ENCODE measurements at places on chromosomes 3 and 15.

DNA sequence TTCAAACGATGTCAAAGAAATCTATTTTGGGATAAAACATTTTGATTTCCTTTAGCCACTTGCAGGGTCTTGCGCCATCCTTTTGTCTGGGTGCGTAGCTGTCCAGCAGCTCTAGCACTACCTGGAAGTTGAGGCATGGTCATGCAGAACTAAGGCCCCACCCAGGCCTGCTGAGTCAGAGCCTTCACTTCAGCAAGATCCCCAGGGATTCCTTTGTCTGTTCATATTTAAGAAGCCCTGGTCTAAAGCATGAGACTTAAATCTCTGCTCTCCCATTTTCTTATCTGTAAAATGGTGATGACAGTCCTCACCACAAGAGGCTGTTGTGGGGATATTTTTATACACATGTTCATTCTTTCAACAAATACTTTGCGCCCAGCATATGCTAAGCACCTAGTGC lies 99.0 kb upstream of the CTDSPL start:
- no peak for DNase-seq

GRCh38 chr3:36823806-36824205 lies 59.5 kb upstream of the DCLK3 start:
- no peak for DNase-seq

DNA sequence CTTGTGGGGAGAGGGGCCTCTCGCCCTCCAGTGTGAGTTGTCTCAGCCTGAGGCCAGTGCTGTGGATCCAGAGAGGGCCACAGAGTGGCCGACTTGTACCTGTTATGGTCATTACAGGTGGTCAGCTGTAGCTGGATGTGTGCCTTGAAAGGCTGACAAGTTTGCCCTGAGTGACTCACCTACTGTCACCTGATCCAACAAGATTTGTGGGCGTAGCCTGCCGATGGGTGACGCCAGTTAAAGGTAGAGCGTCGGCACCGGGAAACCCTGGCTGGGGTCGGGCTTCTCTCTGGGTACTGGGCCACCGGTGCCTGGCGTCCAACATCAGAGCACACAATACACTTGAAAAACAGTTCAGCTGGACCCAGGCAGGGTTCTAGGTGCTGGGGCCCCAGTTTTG lies 2.8 kb upstream of the ISG20 start:
- DNase-seq, result peak; percentile 74

DNA sequence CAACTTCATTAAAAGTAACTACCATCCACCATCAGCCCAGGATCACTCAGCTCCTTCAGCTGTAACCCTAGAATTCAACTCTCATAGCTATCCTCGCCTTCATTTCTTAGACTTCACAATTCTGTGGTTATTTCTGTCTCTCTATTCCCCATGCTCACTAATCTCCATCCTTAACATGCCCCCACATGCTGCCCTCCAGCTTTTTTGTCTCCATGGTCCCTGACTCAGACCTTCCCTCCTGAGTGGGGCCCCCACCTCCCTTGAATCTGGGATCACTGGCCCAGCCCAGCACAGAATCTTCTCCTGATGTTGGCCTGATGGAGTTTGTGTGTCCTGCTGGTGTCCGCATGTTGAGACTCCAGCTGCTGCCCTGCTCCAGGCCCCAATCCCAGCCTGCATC lies 41.7 kb downstream of the CHST14 start:
- DNase-seq, result no peak

GRCh38 chr3:42339321-42339720 lies 71.1 kb downstream of the LYZL4 start:
- DNase-seq, result no peak

DNA sequence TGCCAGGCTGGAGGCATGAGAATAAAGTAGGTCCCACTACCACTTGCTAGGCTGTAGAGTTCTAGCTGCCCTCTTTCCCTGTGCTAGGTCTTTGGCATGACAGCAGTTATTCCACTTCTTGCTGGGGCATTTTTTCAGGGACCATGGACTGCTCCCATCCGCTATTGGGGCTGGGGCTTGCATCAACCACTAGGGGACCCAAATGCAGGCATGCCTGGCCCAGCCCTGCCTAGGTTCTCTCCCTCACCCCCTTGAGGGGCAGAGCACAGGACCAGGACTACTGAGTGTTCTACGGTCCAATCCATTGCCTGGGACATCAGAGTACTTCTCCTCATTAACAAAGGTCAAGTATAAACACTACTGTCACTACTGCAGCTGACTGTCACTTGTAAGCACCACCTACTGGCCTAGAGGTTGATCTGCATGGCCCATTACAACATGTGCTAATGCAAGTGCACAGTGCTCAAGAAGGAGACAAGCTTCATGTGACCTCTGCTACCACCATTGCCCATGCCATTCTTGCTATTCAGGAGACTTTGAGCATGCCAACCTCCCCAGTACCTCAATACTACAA lies 270.5 kb downstream of the MBNL1 start:
- DNase-seq, result no peak

DNA sequence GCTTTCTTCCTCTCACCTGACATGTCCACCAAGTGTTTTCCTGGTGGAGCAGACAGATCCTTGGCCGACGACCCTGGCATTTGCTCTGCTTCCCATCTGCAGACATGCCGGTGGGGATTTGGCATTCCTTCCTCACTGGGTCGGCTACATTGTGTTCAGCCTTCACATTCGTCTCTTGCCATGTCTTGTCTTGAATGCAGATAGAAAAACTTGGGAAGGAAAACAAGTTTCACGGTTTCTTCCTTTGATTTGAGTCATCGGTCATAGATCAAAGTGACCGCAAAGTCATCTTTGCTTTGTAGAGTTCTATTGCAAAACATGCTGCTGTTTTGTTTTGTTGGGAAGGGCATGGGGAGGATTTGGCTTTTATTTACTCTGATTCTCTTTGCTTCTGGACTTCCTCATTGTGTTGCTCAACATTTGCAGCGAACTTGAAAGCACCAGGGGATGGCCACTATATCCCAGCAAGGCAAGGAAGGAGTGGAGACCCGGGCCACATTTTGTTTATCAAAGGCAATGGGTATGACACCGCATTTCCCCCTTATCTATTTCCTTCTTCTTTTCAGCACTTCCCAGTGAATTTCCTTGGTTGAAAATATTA lies 321.3 kb downstream of the CACNA2D3 start:
- no peak for DNase-seq

- no peak for DNase-seq
Observed at GRCh38 chr3:37982331-37982730, 8.3 kb upstream of the VILL start.

GRCh38 chr3:194755671-194756459 lies 70.2 kb downstream of the FAM43A start:
- DNase-seq, result no peak

DNA sequence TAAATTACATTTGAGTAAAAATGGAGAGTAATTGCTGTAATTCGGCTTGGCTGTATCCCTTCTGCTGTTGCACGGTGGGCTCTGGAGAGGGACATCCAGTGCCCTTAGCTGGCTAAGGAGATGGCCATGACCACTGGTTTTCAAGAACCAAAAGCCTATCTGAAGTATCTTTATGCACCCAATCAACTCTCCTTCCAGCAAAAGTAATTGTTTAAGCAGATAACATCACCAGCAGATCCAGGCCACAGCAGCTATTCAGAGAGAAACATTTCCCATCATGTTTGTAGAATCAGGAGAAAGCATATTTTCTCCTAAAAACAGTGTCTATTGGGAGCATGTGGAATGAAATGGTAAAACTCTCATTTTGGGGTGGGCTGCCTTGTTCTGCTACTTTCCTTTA lies 514.5 kb upstream of the RGMA start:
- DNase-seq, result no peak

DNA sequence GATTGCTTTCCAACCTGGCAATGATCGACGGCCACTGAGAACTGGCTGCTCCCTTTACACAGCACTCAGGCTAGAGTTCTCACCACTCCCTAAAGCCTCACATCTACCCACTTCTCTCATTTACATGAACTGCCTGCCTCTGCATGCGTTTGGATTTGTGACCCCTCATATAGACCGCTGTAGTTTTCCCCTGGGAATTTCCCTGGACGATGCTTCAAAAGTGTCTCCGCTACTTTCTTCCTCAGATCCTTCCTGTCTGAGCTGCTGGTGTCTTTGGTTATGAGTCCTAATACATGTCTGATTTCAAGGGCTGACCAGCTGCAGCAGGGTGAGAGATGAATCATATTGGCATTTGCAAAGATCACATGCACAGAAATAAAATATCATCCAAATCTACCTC lies 116.7 kb upstream of the ETV5 start:
- no peak for DNase-seq

GRCh38 chr3:5248822-5249221 lies 61.3 kb downstream of the EDEM1 start:
- DNase-seq, result no peak

DNA sequence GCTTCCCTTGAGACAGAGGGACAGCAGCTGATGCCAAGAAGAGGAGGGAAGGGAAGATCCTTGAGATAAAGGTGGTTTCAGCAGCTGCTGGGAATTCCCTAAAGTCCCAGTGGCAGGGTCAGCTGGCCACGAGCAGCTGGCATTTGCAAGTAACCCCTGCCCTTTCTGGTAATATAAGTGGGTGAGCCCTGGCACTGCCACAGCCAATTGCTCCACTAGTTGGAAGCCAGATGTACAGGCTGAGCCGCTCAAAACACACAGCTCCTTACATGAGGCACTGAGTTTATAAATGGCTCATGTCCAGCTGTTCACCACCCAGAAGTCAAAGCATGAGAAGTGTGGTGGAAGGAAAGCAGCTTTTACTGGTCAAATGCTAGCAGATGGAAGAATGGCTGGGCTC lies 35.4 kb downstream of the PRR20G start:
- no peak for DNase-seq

DNA sequence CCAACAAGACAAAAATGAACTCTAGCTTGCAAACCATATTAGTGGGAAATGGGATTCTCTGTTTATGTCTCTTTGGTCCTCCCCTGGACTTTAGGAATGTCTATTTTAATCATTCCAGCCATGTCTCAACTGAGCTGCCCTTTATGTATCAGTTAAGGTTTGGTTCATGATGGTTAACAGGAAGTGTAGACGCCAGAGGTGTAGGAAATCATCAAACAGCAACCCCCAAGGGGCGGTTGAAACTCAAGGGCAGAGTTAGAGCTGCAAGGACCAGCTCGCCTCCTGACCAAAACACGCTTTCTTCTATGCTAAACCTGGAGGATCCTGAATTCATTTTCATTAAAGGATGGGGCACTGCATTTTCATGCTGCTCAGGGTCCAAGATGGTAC lies 53.7 kb upstream of the HEG1 start:
- DNase-seq, result peak; percentile 16

- DNase-seq, result peak; percentile 65
Observed at GRCh38 chr15:92810418-92811138, 89.5 kb upstream of the CHD2 start.

DNA sequence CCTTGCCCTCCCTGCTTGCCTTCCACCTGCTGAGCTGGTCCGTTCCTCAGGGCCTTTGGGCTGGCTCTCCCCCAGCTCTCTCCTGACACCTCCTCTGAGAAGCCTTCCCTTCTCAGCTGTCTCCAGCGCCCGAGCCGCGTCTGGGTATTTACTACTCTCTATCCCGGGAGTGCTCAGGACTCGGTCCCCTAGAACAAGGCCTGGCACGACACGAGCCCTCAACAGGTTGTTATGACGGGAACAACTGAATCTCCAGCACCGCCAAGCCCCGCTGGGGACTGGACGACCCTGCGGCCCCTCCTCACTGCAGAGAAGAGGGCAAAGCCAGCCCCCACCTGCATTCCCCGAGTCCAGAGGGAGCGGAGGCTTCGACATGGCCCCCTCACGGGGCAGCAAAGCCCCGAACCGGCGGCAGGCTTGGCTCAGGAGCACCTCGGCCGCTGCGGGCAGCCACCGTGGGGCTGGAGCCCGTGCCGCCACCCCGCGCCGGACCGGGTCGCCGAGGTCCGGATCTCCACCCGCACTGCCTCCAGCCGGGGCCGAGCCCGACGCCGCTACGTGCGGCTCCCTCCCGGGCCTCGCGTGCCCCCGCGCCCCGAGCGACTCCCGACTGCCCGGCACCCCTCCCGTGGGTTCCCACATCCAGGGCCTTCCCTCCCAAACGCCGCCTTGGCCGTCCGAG lies 792 bp downstream of the TPRA1 start:
- DNase-seq, result peak; percentile 29

GRCh38 chr3:131540143-131540542 lies 37.4 kb upstream of the MRPL3 start:
- DNase-seq, result no peak

DNA sequence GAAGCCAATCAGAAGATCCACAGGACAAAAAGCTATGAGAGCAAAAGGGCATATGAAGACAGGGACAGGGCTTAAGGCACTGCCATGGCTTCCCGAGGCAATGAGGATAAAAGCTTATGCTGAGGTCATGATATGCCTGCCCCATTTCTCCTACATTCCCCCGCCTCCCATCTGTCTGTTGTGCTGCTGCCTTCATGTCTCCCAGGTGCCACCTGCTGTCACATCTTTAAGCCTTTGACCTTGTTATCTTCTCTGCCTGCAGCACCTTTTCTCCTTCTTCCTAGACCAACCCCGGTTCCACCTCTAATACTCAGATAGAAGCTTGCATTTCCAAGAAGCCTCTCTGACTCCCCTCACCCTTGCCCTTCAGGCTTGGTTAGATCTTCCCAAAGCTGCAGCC lies 213.8 kb downstream of the ARRDC4 start:
- DNase-seq, result no peak
